ENCODE measurements at places on chromosomes 7 and 10.

DNA sequence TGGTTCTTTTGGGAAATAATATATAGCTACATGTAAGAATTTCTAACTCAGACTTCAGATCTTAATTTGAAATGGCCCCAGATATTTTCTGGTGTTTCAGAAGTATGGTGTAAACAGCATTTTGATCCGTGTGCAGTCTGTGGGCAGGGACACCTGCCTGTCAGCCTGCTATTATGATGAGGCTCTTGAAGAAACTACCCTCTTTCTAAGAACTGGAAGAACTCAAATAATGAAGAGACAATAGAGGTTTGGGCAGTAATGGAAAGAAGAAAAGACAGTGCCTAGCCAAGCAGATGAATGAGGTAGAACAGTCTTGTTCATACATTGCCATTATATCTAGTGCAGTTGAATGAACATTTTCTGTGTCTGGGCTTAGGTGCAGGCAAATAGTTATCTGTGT is 256.6 kb downstream of the ARHGAP21 start:
- DNase-seq: no peak

GRCh38 chr10:30330497-30331168 is 18.4 kb downstream of the MTPAP start:
- no peak for DNase-seq

DNA sequence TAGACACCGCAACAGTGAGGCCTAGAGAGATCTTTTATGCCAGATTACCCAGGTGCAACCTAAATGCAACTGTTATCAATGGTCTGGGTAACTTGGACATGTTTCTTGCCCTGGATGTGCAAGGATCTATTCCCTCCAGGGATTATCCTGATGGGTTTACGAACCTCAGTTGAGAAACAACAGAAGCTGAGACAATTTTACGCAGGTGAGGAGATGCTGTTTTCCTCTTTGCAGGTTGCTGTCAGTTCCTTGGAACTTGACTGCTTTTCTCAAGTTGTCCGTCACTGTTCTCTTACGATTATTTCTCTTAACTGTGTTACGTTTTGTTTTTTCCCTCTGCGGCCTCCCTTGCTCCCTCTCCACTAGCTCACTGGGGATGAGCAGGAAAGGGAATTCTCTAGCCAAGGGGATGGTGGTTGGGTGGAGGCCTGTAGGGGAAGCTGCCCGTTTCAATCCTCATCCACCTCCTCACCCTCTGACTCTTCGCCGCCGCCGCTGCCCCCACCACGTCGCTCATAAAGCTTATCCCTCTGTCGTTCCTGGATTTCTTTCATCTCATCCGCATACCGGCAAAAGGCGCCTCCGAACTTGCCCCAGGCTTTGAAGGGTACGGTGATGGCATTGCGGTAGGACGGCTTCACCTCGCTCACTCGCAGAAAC is 1.2 kb downstream of the PURB start:
- no peak for DNase-seq

DNA sequence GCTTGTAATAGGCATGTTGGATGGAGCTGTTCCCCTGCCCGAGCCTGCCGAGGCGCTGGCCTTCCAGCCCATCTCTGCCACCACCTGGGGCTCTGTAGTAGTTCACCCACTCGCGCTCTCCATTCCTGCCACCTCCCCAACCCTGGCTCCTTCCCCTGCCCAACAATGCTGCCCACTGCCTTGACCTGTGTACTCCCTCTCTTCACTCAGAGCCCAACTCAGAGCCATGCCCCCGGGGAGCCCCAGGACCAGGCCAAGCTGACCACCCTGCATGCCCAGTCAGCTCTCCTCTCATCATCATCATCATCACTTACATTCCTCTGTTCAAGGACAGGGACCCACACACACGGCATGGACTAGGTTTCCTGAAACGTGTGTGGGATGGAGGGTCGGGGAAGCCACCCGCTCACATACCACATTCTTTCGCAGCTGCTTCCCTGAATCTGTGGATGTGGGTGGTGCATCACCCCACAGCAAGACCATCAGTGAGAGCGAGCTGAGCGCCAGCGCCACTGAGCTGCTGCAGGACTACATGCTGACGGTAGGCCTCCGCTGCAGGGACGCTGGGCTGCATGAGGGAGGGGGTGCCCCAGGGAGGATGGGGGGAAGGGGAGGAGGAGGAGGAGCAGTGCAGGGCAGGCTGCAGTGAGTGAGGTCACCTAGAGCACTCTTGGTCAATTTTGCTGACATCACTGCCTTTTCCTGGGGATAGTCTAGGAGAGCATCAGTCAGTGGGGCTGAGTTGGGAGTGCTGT is 15.6 kb downstream of the NACAD start:
- no peak for DNase-seq

DNA sequence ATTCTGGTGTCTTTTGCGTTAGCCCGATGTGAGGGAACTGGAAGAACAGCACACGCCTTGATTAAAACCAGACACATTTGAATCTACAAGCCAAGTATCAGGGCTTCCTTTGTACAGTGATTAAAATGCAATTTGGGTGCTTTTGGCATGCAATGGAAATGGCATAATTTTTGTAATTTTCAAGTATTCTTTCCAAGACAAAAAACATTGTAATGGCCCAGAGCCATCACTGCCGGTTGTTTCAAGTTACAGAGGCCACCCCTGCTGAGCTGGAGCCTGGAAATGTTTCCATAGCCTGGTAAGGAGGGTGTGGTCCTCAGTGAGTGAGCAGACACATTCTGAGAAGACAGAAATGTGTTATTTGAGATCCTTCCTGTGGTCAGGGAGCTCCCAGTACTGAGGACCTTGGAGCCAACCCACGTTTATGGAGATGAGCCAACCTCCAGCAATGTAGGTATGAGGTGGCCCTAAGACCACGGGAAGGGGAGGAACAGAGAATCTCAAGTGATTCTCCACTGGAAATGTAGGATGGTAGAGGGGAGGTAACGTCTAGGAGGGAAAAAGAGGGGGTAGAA is 20.9 kb downstream of the TEX36 start:
- DNase-seq: no peak

- DNase-seq: no peak
Observed at GRCh38 chr7:142749218-142749993, at the start of gene PRSS1. Gene PRSS1 (plus strand): TSS chr7:142749472. CDS start chr7:142749485, 13 bp downstream.

- no peak for DNase-seq
Observed at GRCh38 chr7:28405662-28406061, 6.7 kb upstream of the CREB5 start.

- no peak for DNase-seq
Observed at GRCh38 chr7:129828989-129829736, 123.6 kb downstream of the UBE2H start.

GRCh38 chr10:92689663-92690210 is at the start of gene HHEX:
Gene HHEX (plus strand): TSS chr10:92689955. CDS start chr10:92689987, 32 bp downstream.
- DNase-seq: no peak

GRCh38 chr10:35606430-35606829 is 1.3 kb downstream of the GJD4 start:
- DNase-seq: no peak

GRCh38 chr10:25049966-25050365 is 33.6 kb downstream of the THNSL1 start:
- no peak for DNase-seq

GRCh38 chr10:110395350-110396283 is 90.9 kb upstream of the SMNDC1 start:
- no peak for DNase-seq

DNA sequence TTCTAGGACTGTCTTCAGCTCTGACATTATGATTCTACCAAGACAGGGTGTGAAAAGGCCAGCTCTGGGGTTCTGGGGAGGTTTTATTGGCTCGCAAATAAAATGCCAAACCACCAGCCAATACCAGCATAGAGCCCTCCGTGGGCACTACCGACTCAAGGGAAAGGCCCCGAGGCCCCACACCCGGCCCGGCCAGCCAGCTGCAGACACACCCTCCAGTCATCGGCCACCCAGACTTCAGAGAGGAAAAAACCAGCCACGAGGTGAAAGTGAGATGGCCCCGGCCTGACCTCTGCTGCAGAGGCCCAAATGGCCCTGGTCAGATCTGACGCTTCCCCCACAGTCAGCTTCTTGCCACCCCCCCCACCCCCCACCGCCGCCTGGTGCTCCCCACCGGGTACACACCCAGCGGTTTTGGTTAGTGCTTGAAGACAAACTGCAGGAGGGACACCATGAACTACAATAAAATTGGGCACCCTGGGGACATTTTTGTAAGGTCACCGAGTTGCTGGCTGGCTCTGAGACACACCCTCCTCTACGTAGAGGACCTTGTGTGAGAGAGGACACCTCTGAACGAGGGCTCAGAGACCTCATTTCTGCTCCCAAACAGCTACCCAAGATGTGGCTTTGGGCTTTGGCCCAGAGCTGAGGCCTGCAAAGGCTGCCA is 79.9 kb downstream of the PRKAG2 start:
- DNase-seq: no peak

- DNase-seq: no peak
Observed at GRCh38 chr7:36623247-36623646, 101.0 kb downstream of the AOAH start.

DNA sequence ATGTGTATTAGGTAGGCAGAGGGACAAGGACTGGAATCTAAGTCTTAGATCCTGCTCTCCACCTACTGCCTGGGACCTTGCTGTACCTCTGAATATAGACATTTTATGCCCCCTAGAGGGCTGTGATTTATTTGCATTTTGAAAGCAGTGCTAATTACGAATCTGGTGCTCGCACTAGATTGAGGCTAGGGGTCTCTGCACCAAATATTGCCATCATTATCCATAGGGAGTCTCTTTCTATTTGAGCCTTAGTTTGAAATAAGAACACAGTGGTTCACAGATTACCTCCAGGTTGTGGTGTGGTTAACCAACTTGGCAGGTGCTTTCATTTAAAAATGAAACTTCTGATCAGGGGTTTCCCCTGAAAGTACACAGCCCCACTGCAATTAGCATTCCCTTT is 41.8 kb downstream of the CNNM1 start:
- DNase-seq: no peak

DNA sequence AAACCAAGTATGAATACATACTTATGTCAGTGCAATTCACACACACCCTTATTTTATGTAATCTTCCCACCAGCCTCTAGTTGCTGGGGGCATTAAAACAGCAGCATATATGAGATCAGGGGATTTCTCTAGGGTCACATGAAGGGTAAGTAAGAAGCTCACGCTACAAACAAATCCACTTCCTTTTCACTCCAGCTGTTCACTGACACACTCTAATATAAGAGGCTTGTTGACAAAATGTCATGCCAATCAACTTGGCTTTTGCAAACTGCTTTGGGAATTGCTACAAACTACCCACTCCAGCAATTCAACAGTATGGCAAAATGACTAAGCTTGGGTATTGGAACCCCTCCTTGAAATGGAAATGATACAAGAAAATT is 10.3 kb downstream of the FAM3C start:
- no peak for DNase-seq

DNA sequence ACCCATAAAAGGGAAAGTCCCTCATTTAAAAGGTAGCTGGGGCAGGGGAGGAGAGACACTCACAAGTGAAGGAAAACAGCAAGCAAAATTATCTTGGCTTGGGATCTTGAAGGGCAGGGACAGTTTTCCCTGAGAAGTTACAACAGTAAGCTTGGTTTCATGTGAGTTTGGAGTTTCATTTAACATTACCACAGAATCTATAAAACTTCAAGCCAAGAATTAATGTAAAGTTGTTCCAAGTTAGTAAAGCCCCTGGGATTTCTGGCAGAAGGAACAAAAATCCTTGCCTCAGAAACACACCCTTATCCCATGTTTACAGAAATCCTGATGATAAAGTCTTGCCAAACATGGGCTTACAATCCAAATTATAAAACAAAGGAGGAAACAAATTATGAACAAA is 19.2 kb downstream of the CRPPA start:
- DNase-seq: no peak

GRCh38 chr10:5447611-5448071 is 35.3 kb downstream of the NET1 start:
- DNase-seq: no peak

DNA sequence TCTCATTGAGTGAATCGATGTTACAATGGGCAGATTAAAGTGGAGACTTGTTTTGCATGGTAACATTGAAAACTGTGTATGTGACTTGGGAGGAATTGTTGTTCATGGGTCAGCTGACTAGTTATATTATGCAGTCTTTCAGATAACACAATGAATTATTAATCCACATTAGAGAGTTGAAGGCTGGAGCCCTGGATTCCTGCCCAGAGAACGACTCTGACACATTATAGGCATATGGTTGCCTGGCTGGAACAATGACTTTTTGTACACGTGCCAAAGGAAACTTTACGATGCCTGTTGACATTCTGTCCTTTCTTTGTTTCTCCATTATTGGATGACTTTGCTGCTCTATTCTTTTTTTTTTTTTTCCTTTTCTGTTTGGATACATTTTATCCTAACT is 52.3 kb upstream of the TMEM229A start:
- no peak for DNase-seq

- no peak for DNase-seq
Observed at GRCh38 chr7:149281508-149282330, 19.7 kb downstream of the ZNF783 start.
